ENCODE measurements at places on chromosomes 12 and 14.

- DNase-seq = no peak
These were observed 244.0 kb upstream of the FKBP4 start for GRCh38 chr12:2550561-2551411.

GRCh38 chr12:122042910-122043309, 21.2 kb downstream of the BCL7A start:
- no peak for DNase-seq

DNA sequence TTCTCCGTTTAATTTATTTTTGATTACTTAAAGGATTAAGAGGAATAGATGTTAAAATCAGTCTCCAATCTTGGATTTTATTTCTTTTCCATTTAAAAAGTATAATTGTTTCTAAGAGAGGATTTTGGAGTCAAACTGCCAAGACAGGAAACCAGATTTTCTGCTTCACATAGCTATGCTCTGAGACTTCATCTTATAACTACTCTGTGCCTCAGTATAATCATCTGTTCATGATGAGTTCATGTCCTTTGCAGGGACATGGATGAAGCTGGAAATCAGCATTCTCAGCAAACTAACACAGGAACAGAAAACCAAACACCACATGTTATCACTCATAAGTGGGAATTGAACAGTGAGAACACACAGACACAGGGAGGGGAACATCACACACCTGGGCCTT, 9.0 kb upstream of the TAS2R31 start:
- DNase-seq = no peak

- no peak for DNase-seq
These were observed 69.8 kb downstream of the ZFP36L1 start for GRCh38 chr14:68722968-68723566.

DNA sequence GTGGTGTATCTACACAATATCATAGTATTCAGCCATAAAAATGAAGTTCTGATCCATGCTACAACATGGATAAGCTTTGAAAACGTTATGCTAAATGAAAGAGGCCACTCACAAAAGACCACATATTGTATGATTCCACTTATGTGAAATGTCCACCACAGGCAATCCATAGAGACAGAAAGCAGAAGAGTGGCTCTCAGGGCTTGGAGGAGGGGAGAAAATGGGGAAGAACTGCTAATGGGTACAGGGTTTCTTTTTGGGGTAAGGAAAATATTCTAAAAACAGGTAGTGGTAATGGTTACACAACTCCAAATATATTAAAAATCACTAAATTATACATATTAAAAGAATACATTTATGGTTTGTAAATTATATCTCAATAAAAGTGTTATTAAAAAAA, 16.5 kb downstream of the SCNN1A start:
- DNase-seq = no peak

DNA sequence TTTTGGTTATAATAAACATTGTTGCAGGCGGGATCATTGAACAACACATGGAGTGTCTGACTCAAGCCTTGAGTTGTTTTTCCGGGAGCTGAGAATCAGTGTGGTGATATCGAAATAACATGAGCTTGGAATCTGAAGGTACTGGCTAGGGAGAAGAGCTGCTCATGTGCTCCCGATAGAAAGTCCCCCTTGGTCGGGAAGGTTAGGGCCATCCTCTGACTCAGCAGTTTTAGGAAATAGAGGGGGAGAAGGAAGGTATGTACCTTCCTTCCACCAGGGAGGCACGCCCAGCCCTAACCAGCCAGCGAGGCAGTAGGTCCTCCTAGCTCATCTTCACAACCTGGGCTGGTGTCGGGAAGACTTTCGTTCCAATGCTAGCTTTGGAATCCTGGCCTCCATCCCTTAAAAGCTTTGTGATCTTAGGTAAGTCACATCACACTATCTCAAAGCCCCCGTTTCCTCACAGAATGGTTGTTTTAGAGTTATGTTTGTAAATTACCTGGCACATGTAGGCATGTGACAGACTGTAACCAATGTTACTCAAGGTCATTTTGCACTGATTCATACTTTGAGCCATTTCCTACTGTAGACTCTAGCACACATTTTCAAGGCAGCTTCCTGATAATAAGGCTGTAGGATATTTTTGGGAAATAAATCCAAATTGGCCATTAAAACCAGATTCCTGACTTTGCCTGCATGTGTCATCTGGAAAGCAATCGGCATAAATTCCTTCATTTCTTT, 1.9 kb upstream of the RAB35 start:
- DNase-seq = no peak
